GDM1 (cell line): ENCODE measurements at places on chromosomes 4 and X.

GRCh38 chr4:36712013-36712412, 430.6 kb downstream of the DTHD1 start:
- DNase-seq, result no peak

- no peak for DNase-seq
Measured at GRCh38 chr4:38400946-38401345, 263.1 kb upstream of the KLF3 start.

GRCh38 chr4:63063760-63064159, 1345.5 kb downstream of the TECRL start:
- DNase-seq, result no peak

DNA sequence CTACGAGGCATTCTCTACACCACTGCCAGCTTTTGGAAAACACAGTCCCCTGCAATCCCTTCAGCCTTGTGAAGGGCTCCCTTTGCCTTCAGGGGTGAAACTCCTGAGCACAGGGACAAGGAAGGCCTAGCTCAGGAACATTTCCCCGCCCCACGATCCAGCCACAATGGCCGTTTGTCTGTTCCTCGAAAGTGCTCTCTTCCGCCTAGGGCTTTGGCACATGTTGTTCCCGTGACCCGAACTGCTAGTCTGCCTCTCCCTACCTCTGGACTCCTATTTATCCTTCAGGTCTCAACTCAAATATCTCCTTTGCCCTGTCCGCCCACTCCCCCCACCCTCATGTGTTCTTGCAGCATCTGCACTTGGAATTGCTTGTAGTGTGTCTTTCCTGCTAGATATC, 12.1 kb downstream of the FGD1 start:
- no peak for DNase-seq

GRCh38 chr4:173211838-173212237, 43.2 kb downstream of the GALNT7 start:
- DNase-seq, result no peak

DNA sequence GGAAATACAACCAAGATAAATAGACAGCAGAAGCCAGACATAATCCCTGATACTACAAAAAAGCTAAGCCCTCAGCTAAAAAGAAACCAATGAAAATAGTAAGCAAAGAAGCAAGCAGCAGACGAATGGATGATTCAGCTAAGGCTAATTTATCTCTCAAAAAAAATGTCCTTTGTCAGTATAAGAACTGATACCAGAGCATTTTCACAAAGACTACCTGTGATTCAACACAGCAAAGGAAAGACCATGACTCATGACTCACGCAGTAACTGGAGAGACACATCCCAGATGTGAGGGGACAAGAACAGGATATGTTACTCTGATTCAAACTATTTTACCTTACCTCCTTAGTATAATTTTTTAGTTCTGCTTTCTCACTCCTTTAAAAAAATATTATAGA, 22.7 kb upstream of the TMPRSS11F start:
- DNase-seq, result no peak

DNA sequence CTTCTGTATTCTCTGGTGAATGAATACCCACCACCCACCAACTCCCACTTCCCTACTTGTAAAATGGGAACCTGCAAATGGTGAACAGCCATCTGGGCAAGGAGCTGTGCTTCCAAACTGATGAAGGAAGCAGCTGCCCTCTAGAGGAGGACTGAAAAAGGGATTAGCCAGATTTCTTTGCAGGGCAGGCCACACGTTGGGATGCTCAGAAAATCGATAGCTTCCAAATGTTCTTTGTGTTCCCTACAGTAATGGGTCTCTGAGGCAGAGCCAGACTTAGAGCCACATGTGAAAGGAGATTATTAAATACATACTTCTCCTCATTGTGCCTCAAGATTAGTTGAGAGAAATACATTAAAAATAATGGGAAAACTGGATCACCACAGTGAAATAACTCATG, 39.3 kb upstream of the LPAR4 start:
- peak; percentile 62 for DNase-seq

GRCh38 chrX:80511969-80512760, 91.9 kb downstream of the TENT5D start:
- DNase-seq, result peak; percentile 30

GRCh38 chr4:111937368-111937767, 207.9 kb upstream of the FAM241A start:
- no peak for DNase-seq

- no peak for DNase-seq
Measured at GRCh38 chr4:25563071-25563564, 92.5 kb upstream of the SLC34A2 start.

GRCh38 chrX:107845625-107846024, 20.0 kb downstream of the MID2 start:
- DNase-seq, result no peak

GRCh38 chrX:109623997-109624396, 975 bp downstream of the KCNE5 start:
- DNase-seq, result no peak

DNA sequence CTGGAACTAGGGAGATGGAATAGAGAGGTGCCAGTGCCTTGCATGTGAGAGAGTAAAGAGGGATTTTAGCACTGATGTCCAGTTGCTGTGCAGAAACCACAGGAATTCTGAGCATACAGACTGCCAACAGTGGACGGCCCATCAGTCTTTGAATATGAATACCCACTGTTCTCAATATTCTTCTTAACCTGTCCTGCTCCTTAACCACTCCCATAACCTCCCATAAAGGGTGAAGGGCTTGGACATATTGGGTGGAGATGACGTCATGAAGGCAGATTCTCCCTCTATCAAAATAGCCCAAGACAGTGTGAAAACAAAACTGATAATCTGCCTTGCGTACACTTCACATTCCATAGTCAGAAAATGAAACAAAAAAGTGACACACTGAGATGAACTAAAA, 1313.7 kb upstream of the PABPC4L start:
- no peak for DNase-seq

DNA sequence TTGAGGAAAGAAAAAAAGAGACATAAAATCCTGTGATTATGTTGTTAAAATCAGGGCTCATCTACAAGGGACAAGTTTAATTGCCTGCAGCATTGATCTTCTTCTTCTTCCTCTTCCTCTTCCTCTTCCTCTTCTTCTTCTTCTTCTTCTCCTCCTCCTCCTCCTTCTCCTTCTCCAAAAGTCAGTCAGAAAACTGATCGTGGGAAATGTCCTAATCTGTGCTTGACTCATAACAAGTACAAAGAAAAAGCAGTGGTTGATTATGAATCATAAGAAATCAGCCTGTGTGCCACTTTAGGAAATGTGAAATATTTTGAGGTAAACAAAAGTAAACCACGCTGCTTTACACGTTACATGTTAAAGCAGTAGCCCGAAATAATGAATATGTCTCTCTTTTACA, 2.7 kb upstream of the ATP10D start:
- no peak for DNase-seq

DNA sequence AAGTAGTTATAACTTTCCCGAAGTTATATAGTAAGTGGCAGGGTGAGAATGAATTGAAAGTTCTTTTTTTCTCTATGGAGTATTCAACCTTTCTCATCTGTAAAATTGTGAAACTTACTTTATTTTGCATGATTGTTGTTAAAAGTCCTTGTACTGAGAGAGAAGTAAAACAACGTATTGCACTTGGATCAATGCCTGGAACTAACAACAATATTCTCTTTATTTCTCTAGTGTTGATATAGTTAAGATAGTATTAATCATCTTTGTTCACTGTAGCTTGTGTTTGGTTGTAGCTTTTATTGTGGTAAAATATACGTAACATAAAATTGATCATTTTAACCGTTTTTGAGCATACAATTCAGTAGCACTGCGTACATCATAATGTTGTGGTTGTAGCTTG, 48.7 kb downstream of the STIM2 start:
- DNase-seq, result no peak

DNA sequence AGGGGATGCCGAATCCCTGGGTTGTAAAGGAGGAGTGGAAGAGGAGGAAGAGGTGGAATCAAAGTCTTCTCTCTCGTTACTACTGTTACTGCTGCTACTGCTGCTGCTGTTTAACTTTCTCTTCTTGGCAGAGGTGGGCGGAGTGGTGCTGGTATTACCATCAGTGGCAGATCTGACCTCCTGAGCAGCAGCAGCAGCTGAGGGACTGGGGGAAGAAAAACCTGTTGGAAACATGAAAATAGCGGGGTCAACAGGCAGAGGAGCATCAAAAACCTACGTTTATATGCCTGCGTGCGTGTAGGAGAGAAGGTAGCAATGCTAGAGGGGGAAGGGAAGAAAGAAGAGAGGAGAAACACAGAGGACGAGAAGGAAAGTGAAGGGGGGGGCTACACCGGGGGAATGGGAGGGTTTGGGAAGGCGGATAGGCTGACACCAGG, 339 bp downstream of the CUL4B start:
- no peak for DNase-seq

- DNase-seq, result no peak
Measured at GRCh38 chrX:93169771-93170170, 503.6 kb downstream of the NAP1L3 start.

DNA sequence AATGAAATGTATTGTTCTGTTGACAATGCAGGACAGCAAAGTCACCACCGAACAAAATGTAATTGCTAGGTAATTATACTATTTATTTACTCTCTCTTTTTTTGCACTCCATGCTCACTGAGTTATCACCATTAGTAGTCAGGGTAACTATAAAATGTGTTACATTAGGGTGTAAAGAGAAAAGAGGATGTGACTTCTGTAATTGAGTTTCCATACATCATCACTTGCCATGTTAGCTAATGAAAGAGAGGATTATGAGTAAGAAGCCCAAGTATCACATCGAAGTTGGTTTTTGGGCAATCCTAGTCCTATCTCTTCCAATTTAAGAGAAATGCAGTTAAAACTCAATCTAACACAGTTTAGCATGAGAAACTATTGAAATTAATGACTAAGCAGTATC, 7.6 kb downstream of the ZXDA start:
- DNase-seq, result no peak

GRCh38 chrX:53481816-53482465, 47.8 kb upstream of the HSD17B10 start:
- peak; percentile 9 for DNase-seq

DNA sequence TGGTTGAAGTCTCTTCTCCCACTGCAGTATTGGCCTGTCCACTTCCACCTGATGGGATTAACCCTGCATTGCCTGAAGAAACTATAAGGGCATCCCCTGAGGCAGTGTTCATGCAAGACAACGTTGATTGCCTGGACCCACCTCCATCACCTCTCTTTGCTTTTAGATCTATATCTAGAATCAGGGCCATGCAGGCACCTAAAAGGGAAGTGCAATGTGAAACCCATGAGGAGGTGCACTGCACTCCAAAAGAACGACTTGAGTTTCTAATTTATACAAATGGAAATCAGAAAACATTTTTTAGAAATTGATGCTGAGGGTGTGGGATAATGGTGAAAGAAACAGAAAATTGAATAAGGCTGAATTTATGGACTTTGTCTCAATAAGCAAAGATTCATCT, 694.4 kb downstream of the TRAM1L1 start:
- no peak for DNase-seq

DNA sequence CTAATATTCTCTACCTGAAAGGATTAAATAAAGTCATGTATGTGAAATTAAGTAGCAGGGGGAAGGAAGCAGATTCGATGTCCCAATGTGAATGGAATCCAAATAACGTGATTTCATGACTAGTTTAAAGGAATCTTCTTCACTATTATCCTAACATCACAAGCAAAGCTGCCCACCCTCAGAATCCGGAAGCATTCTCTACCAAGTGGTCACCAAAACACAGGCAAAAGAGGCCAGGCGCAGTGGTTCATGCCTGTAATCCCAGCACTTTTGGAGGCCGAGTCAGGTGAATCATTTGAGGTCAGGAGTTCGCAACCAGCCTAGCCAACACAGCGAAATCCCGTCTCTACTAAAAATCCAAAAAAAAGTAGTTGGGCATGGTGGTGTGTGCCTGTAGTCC, 212.9 kb downstream of the LDB2 start:
- DNase-seq, result no peak

DNA sequence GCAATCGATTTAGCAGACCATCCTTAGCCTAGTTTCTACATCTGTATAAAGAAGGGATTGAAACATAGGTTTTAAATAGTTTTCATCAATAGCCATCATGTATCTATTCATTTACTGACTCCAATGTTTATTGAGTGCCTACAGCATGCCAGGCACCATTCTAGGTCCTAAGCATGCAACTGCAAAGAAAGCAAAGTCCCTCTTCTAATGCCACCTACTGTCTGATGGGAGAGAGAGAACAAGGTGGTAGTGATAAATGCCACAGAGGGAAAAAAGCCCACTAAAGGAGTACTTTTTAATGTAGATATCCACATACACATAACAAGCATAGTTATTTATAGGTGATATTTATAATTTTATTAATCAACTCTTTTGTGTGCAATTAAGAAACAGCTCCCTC, 67.6 kb upstream of the PPARGC1A start:
- no peak for DNase-seq

GRCh38 chr4:40548256-40548655, 81.4 kb downstream of the RBM47 start:
- DNase-seq, result no peak
